Stimulated activated CD8-positive, alpha-beta memory T cell treated with anti-CD3 and anti-CD28 coated beads, Interleukin-15, amount 100 ng/mL, for 1 hour (primary cell): ENCODE measurements at places on chromosomes 2 and 18.

- DNase-seq, result no peak
These were observed 59.6 kb upstream of the REL start for GRCh38 chr2:60821587-60822302.

GRCh38 chr2:86368161-86368824, 30.9 kb upstream of the REEP1 start:
- no peak for DNase-seq

DNA sequence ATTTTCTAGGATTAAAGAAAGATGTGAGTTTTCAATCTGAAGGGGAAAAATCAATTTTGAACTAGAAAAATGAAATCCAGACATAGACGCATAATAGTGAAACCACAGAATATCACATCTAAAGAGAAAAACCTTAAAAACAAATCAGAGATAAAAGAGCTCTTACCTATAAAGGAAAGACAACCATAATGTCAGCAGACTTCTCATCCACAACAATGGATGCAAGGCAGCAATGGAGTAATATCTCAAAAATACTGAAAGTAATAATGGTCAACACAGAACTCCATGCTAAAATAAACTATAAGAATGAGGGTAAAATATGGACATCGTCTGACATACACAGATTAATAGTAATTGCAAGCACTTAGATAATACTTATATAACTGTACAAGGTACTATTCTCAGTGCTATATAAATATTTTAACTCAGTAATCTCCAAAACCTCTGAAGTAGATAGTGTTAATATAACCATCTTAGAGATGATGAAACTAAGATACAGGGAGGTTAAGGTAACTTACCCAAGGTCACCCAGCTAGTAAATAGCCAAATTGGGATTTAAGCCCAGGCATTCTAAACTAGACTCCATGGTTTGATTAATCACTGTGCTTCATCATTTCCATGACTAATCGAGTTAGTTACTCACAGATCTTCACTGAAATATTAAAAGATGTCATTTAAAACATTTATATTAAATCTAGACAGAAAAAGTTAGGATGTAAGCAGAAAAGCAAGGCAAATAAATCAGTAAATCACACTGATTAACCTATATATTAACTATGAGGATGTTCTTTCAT, 89.4 kb upstream of the SPTBN1 start:
- no peak for DNase-seq

- no peak for DNase-seq
These were observed 4.7 kb upstream of the SP3 start for GRCh38 chr2:173969886-173970285.

DNA sequence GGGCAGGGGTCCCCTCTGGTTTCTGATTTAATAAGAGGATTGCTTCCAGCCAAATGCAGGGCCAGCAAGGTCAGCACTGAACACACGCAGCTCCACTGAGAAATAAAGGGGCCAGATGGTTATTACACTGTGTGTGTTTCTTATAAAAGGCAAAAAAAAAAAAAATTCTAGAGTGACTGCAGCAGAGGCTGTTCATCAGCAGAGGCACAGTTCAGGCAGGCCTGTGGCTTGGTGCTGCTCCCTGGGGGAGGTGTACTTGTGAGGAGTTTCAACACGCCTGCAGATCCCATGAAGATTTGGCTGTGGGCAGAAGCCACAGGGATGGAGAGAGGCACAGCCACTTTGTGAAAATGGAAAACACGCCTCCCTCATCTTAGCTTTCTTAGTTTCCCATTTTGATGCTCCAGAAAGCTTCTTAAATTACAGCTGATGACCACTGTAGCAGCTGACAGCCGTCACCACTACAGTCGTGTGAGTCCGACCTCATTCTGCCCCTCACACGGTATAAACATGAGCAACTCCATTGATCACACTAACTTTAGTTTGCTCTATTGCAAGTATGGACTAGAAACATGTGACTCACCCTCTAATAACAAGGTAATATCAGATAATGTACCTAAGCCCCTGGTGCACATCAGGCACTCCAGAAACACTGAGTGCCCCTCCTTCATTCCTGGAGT, 726.5 kb upstream of the RAB6C start:
- no peak for DNase-seq

- DNase-seq, result no peak
These were observed 114.1 kb downstream of the RIF1 start for GRCh38 chr2:151523850-151524249.

DNA sequence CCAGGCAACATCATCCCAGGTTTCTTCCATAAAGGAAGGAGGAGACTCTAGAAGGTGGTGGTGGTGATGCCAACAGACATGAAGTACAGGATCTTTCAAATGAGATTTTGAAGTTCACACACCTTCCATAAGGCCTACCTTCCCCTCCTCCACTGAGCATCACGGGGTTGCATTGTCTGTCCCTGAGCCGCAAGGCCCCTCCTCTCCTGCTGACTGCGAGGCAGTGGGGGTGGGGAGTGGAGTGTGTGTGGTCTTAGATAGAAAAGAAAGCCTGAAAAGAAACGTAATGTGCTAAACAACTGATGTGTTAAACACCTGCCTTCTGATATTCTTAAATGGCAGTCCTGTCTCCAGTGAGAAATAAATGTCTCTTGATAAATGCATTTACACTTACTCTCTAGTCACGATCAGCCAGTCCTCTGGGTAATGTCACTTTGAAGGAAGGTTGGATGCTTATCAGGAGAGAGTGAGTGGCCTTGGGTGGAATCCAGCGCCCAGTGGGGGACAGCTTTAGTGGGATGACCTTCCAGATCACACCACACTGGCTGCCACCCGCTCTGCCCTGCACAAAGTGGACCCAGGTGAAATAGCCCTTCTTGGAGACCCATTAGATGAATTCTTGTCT, 5.5 kb upstream of the SCYGR5 start:
- DNase-seq, result no peak

DNA sequence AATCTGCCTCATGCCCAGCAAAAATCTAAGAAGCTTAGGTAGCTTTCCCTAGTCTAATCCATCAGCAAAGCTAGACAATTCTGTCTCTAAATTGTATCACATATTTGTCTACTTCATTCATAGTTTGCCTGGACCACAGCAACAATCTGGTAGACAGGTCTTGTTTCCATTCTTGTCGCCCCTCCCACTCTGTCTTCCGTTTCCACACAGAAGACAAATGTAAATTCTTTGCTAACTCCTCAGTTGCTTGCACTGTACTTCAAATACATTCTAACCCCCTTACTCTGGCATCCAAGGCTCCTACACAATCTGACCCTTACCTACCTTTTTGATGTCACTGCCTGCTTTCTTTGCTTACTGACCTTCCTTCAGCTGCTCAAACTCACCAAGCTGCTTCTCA, 40.1 kb downstream of the THUMPD2 start:
- no peak for DNase-seq

DNA sequence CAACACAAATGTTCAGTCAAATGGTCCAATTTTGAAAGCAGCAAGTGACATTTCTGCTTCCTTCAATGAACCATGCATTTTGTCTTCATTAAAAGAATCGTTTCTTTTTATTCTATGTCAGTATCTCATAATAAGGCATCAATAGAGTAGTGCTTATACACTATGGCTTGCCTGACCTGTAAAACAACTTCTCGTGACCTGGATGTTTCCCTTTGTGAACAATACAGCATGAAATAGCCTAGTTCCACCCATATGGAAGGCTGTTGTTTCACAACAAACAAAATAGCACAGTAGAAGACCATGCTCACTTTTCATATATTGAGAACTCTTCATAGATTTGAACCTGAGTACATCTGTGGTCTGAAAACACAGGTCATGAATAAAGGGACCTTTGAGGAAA, 104.3 kb upstream of the PIK3C3 start:
- DNase-seq, result no peak

- DNase-seq, result no peak
These were observed 64.2 kb downstream of the WDR75 start for GRCh38 chr2:189505492-189505891.

DNA sequence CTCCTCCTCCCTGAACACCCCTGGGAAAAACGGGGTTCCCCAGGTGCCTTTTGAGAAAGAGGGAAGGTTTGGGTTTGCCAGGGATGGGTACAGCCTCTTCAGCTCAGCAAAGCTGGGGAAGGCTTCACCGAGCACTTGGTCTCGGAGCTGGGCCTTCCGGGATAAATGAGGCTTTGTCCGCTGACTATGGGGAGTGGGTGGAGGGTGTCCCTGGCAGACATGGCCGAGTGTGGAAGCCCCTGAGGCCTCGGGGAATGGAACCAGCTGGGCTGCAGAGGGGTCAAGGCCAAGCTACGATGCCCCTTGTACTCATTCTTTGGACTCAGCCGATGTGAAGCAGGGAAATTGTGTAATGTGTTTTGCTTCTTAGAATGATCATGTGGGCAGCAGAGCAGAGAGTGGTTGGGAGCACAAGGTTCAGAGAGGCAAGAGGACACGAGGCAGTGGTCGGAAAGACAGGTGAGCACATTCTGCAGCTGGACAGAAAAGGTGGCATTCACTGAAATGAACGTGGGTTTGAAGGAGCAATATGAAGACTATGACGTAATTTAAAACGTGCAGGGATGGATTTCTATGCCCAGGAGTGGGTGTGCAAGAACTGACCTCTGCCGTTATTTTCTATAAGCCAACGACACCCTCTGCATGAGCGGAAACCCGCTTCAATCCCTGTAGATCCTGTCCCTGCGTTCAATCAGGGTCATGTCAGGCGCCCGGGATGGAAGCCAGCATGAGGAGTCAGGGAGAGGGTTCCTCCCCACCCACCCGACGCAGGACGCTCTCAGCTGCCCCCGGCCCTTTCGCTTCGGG, 142.6 kb downstream of the PXDN start:
- DNase-seq, result no peak

- DNase-seq, result no peak
These were observed 88.2 kb upstream of the VWC2L start for GRCh38 chr2:214322662-214323061.

DNA sequence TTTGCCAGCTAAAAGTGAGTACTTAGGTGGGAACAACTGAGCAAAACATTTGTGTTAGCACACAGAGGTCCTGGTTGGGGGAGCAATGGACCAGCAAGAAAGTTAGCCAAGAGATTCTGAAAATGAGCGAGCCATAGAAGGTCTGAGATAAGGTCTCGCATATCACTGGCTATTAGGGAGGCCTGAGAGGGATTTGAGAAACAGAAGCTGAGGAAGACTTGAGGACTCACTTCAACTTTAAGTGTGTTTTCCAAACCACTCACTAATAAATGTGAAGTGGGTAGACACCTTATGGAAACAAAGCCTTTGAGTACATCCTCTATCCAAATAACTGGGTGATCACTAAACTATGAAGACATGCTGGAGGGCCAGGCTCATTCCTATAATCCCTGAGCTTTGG, 958.5 kb downstream of the DPP10 start:
- DNase-seq, result no peak

GRCh38 chr2:1816414-1816911, 72.1 kb upstream of the PXDN start:
- DNase-seq, result no peak

GRCh38 chr2:99648178-99648844, 158.5 kb upstream of the REV1 start:
- DNase-seq, result no peak

DNA sequence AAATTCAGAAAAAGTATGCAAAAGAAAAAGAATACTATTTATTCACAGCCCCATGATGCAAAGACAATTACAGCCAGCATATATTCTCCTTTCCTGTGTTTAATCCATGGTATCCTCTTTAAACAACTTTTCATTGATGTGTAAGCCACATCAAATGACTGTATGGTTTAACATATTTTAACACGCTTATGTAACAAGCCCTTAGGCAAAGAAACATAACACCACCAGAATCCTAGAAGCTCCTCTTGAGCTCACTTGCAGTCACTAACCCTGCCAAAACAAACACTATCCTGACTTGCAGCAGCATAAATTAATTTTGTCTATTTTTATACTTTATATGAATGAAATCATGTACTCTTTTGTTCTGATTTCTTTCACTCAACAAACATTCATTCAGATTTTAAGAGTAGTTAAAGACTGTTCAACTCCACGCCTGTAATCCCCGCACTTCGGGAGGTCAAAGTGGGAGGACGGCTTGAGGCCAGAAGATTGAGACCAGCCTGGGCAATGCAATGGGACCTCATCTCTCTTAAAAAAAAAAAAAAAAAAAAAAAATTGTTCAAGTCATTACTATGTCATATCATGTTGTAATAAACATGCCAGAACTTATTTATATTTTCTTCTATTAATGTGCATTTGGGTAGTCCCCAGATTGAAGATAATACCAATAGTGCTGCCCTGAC, 226.3 kb downstream of the NBAS start:
- DNase-seq, result no peak

GRCh38 chr2:56811401-56811800, 627.6 kb downstream of the CCDC85A start:
- DNase-seq, result no peak

DNA sequence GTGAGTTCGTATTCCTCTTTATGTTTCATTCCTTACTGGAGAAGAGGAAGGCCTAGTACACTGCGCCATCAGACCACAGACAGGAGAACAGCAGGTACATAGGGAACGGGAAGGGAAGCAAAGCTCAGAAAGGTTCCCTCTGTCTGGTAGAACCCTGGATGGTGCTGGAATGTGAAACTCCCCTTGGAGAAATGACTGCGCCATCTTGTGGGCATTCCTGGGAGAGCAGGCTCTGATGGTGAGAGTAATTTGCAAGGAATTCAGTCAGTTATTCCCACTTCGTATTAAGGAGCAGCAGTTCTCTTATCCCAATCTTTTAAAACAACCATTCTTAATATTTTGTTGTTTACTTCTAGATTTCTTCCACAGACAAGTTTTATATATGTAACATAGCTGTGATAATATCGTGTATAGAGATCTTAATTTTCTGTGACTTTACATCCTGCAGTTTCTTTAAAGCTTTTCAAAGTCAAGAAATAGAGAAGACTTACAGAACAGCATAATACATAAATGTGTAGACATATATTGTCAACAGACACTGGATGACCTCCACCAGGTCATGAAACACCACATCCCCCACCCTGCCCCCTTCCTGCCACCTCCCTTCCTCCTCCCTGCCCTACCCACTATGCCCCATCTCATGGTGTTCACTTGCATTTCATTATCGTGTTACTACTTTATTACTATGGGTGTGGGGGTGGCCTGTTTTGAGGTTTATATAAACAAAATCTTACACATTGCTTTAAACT, 83.9 kb downstream of the ARHGEF4 start:
- peak; percentile 53 for DNase-seq

GRCh38 chr2:1662606-1663180, 81.6 kb downstream of the PXDN start:
- no peak for DNase-seq

- no peak for DNase-seq
These were observed 106.2 kb downstream of the LPIN1 start for GRCh38 chr2:11852526-11853196.

DNA sequence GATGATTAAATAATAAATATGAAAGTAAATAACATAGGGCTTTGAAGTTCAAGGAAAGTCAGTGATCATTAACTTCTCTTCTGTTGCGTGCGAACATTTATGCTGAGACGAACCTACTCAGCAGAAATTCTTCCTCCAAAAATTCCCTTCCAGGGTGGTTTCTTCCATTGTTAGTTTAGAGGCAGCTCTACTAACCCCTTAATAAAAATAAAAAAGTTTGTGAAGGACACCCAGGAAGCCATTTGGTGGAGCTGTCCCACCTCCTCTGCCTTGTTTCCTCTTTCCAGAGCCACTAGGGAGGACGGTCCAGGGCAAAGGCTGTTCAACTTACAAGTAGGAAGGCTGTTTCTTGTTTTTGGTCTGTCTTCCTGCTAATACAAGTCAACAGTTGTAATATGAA, 2.1 kb upstream of the SMAD2 start:
- no peak for DNase-seq

GRCh38 chr18:54378057-54378456, 20.4 kb downstream of the C18orf54 start:
- DNase-seq, result no peak

- DNase-seq, result no peak
These were observed 142.8 kb downstream of the CCDC148 start for GRCh38 chr2:158313734-158314133.
